Mucosa of gallbladder (tissue), 1 donor: ENCODE measurements at places on chromosomes 16 and 17.
A peak's percentile ranks its signal among the peaks of the same experiment; 100 is the strongest.

- no peak for DNase-seq
These were observed 7.7 kb downstream of the ST6GALNAC1 start for GRCh38 chr17:76635659-76636360.

DNA sequence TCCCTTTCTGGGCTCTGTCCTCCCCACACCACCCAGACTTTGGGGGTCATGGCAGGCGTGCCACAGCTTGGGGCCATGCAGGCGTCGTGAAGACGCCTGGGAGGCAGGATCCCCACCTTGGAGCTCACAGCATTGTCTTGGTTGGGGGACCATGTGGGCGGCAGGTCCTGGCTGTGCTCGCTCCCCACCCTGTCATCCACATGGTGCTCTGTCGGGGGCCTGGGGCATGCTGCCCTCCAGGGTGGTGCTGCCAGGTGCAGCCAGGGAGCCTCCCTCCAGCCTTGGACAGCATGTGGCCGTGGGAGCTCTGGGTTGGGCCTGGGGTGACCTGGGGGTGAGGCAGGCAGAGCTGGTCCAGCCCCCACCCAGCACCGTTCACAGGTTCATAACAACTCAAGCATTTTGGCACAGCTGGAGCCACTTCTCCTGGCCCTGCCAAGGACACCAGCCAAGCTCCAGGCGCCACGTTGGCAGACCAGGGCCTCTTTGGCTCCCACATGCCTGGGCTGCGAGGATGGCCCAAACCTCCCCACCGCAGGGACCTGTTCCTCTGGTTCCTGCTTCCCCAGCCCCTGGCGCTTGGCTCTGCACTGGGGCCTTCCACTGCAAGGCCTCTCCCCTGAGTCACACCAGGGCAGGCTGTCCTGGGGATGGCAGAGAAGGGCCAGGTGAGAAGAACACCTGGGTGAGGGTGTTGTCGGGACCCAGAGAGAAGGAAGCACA is 15.1 kb upstream of the ATP6V0C start:
- no peak for DNase-seq

DNA sequence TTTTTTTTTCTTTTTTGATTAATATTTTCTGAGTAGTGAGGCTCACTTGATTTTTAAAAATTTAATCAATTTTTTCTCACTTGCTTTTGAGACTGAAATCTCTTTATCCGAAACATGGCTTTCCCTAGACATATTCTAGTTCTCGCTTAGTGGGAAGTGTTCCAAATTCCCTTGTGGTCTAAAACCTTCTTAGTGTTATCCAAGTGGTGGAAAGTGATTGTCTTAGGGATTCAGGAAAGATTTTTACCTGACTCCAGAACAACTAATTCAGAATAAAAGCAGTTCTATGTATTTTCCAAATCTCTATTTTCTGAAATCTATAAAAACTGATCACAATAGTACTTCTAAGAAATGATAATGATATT is 178.8 kb downstream of the MAP2K6 start:
- no peak for DNase-seq

DNA sequence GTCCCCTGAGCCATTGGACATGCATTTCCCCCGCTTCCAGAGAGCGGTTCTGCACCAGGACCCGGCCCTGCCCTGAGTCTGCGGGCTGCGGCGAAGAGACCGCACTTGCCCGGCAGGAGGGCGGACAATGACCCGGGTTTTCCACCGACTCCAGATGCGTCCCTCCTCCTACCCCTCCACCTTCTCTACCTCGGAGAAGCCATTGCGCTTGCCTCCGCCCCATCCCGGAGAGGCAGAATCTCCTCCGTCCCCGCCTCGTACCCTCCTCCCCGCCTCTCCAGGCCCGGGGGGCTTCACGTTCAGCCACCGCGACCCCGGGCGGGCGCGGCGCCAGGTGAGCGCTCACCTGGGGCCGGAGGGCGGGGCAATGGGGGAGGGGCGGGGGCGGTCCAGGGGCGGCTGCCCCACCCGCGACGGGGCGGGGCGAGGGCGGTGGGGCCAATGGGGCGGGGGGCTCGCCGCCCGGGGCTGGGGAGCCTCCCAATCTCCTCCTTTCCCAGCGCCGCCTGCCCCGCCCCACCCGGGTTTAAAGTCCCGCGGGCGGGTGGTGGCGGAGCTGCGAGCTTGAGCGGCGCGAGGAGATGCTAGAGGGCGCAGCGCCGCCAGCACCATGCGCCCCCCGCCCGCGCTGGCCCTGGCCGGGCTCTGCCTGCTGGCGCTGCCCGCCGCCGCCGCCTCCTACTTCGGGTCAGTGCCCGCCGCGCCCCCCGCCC is at the start of gene WNT9B:
WNT9B (plus strand) TSS at position 555 of the 713 bp plus-strand sequence; CDS start at position 611, 56 bp downstream.
- DNase-seq, result peak; percentile 33

- no peak for DNase-seq
These were observed 4.4 kb downstream of the PGAP3 start for GRCh38 chr17:39683295-39683939.

DNA sequence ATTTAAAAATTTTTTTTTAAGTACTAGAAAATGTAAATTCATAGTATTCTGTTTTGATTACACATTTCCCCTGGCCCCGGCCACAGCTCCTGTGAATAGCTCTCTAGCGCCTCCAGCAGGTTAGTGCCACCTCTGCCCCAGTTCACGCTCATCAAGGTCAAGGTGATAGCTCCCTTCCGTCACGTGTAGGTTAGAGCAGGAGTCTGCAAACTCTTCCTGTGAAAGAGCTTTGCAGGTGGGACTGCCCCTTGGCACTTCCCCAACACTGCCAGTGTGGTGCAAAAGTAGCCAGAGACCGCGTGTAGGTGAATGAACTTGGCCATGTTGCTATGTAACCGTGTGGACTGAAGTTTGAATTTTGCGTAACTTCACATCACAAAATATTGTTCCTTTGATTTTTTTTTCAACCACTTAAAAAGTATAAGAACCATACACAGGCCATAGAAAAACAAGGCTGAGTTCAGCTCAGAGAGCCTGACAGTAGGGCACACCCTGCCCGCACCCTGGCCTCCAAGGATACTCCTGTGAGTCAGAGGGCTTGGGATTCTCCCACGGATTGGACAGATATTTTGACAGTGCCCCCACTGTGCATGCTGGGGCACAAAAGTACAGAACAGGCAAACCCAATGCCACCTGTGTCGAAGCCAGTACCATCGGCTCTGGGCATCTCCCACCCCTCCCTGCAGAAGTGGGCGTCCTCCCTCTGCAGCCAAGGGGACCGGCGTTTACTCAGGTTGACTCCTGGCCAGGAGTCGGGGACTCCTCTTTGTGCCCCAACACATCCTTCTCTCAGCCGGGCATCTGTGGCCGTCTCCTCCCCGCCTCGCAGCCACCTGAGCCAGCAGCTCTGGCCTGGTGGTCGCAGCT is 92.0 kb upstream of the CHMP6 start:
- no peak for DNase-seq

- DNase-seq, result no peak
These were observed 17.1 kb downstream of the C16orf82 start for GRCh38 chr16:27083861-27084261.

GRCh38 chr17:17762744-17763105 is 74.1 kb downstream of the SREBF1 start:
- DNase-seq, result no peak

GRCh38 chr17:76558198-76559095 is 18.6 kb downstream of the PRCD start:
- no peak for DNase-seq

- DNase-seq, result no peak
These were observed 10.2 kb downstream of the RANBP10 start for GRCh38 chr16:67796099-67796718.

DNA sequence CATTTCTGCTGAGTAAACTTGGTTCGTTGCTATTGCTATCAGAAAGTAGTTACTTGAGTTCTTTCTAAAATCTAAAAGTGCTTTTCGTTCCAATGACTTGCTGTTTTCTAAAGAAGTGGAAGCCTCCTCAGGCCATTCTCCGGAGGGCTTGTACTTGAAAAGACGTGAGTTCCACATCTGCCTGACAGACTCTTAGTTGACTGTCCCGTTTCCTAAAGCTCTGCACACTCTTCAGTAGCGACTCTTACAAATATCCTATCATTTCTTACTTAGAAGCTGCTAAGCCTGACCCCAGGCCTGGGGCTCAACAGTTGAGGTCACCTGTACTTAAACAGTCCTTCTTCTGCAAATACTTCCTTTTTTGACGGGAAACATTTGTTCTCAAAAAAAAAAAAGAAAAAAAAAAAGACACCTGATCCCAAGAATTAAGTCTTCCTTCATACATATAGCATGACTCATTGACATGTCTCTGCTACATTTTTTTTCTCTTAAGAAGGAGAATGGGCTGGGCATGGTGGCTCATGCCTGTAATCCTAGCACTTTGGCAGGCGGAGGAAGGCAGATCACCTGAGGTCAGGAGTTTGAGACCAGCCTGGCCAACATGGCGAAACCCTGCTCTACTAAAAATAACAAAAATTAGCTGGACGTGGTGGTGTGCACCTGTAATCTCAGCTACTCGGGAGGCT is 61.5 kb downstream of the DHRS7C start:
- no peak for DNase-seq

- no peak for DNase-seq
These were observed 122.0 kb upstream of the CHMP6 start for GRCh38 chr17:80869481-80870145.

DNA sequence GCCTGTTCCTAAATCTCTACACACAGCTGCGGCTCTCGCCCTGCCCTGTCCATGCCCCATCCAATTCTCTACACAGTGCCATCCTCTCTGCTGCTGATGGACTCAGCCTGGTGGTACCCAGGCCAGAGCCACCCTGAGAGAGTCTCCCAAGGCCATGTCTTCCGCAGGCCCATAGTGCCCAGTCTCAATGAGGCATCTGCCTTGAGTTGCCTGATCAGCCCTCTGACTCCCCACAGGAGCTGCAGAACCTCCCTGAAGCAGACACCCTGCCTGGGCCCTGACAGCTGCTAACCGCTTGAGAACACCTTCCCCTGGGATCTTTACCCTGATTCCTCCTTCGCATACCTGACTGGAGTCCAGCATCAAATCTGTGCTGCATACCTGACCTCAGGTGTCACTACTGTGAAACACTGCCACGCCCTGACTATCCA is 13.3 kb downstream of the TSPOAP1 start:
- no peak for DNase-seq

GRCh38 chr16:89319886-89320781 is 102.6 kb downstream of the ZNF778 start:
- no peak for DNase-seq

DNA sequence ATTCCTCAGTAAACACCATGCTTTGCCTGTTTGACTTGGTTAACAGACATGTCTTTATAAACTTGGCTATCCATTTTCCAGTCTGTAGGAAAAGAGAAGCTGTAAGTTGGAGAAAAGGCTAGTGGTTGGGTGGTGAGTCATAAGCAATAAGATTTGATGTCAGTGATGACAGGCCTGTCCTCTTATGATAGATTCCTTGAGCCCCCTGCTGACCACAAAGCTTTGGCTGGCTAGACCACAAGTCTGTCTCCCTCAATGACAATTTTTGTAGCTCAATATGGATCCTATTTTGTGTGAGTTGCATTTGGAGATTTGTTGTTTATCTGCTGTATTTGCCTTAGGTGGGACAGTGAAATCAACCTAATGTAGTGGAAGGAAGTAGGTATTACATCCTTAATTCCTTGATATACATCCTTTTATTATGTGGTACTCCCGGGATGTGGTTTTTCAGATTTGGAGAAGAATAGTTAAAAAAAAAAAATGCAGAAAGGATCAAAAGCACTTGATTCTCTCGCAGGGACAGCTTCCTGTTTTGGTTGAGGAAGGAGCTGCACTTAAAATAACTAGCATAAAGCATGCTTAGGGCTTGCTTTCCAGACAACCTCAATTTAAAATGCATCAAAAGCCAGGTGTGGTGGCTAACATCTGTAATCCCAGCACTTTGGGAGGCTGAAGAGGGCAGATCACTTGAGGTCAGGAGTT is 67.4 kb downstream of the SIAH1 start:
- DNase-seq, result no peak

GRCh38 chr16:55529018-55529417 is 20.1 kb downstream of the LPCAT2 start:
- DNase-seq, result no peak

DNA sequence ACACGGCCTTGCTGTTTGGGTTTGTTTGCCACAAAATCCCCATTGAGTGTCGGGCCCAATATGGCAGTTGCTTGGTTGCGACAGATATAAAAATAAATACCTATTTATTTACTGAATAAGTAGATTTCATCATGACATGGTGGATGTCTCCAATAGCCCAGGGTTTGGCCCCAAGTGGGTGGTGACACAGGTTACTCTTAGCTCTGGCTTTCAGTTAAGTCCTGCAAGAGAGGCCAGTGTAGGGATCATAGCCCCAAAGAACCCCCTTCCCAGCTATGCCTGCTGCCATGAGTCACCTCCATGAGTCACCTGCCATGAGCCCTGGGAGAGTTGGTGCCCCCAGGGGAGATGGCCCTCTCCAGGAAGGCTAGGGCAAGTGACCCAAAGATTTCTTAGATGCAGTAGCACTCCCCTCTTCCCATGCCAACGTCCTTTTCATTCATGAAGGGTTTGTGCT is 78.7 kb upstream of the LGALS9 start:
- no peak for DNase-seq

DNA sequence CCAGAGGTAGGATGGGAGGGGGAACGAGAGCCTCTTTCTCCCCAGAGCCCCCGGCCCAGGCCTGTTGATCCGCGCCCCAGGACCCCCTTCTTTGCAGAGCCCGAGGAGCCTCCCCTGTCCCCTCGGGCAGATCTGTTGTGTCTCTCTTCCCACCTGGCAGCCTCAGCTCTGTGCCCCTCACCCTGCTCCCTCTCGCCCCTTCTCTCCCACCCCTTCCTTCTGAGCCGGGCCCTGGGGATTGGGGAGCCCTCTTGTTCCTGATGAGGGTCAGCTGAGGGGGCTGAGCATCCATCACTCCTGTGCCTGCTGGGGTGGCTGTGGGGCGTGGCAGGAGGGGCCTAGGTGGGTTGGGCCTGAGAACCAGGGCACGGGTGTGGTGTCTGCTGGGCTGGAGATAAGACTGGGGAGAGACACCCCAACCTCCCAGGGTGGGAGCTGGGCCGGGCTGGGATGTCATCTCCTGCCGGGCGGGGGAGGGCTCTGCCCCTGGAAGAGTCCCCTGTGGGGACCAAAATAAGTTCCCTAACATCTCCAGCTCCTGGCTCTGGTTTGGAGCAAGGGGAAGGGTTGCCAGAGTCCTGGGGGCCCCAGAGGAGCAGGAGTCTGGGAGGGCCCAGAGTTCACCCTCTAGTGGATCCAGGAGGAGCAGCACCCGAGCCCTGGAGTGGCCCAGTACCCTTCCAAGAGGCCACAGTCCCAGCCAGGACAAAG is 65.4 kb downstream of the MRC2 start:
- DNase-seq, result no peak

GRCh38 chr16:14194721-14195120 is 123.6 kb downstream of the MRTFB start:
- no peak for DNase-seq

DNA sequence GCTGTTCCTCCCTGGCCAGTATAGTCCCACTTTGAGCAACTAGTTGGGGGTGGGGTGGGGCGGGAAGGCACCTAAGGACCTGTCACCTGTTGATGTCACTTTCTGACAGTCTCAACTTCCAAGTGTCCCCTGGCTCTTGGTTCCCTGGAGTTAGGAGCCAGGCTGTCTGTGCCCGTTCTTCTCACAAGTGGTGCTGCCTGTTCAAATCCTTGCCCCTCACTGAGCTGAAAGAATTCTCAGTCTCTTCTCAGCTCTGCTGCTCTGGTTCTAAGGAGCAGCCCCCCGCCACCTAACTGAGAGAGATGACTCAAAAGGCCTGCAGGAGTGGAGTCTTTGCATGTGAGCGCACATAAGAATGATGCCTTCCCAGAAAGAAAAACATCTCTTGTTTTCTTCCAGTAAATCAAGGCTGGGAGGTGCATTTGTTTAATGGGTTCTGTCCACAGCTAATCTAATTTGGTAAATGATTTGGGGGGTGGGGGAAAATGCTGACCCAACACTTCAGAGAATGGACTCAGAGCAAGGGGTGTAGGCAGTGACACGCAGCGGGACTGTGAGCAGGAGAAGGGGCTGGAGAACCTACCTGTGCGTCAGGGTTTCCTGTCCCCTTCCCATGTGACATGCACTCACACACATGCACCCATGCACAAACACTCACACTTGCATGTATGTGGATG is 78.2 kb upstream of the NLRP1 start:
- DNase-seq, result no peak
